ENCODE measurements at places on chromosomes 7 and 10. TPM values are rescaled to one million over a fixed set of nuclear protein-coding genes. Genes with fewer than 3 reads are reported as not detected.

MOGAT3 gene
- not detected for total RNA-seq

AZGP1 gene
- total RNA-seq, result 113 TPM

ATAD1 gene
- 96.7 TPM for total RNA-seq

TMEM176B gene
- total RNA-seq, result 33.4 TPM

PLXNA4 gene
- total RNA-seq, result 17.3 TPM

GJD4 gene
- total RNA-seq, result not detected

MYO1G gene
- 0.97 TPM for total RNA-seq

DOCK4 gene
- total RNA-seq, result 14.9 TPM

- DNase-seq, result no peak
Observed at GRCh38 chr10:117391436-117392205, 16.4 kb upstream of the PDZD8 start.

GRCh38 chr10:87976101-87976743, 112.8 kb downstream of the PTEN start:
- no peak for DNase-seq

DNA sequence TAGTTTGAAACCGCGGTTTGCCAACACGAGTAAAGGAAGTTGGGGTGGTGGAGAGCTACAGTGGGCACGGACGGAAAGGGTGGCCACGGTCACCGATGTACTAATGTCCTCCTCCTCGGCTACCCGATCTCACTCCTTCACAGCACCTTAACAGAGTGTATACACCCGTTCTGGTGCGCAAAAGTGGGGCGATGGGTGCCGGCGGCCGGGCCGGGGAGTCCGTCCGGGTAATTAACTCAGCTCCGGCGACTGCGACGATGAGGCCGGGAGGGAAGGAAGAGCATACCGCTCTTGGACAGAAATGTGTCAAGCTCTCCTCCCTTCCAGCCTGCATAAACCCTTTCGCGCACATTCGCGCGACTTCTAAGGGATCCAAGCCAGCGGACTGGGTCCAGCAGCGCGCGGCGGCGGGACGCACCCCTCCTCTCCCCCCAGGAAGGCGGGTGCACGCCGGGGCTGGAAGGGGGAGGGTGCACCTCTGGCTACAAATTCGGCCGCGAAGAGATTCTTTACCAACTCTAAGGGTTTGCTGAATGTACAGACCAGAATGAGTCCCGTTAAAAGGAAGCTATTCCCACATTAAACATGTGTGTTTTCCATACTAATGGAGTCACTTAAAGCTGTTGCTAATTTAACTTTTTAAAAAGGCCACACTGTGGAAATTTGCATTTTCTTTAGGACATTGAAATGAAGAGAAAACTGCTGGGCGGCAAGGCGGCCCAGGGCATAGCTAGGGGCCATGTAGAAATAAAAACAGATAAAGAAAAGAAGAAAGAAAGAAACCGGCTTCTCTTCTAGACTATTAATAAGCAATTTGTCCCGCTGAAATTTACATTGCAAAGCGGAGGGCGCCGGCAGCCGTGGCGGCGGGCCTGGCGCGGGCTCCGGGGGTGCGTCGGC, 6.6 kb upstream of the EBF3 start:
- no peak for DNase-seq

DNA sequence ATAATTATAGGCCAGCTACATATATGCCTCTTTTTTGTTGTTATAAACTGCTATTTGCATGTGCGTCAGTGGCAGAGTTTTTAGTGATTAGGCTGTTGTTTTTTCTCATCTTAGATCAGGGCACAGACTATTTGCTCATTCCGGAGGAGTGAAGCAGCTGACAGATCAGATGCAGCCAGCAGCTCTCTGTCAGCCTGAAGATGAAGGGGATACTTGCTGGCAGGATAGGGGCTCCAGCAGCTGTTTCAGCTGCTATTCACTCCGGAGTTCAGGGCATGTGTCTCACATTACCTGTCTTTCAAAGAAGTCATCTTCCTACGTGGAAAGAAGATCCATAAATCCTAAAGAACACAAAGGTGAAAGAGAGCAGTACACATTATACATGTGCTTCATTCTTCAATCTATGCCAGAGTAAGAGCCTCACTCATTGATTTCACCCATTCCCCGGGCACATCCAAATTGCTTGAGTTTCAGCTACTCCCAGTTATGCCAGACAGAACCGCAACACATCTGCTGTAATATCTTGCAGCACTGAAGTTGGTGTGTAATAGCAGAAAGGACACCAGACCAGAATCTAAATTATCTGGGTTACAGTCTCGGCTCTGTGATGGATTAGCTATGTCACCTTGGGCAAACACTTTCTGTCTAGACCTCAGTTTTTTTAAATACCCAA, 182.8 kb upstream of the CHRM2 start:
- DNase-seq, result no peak

DNA sequence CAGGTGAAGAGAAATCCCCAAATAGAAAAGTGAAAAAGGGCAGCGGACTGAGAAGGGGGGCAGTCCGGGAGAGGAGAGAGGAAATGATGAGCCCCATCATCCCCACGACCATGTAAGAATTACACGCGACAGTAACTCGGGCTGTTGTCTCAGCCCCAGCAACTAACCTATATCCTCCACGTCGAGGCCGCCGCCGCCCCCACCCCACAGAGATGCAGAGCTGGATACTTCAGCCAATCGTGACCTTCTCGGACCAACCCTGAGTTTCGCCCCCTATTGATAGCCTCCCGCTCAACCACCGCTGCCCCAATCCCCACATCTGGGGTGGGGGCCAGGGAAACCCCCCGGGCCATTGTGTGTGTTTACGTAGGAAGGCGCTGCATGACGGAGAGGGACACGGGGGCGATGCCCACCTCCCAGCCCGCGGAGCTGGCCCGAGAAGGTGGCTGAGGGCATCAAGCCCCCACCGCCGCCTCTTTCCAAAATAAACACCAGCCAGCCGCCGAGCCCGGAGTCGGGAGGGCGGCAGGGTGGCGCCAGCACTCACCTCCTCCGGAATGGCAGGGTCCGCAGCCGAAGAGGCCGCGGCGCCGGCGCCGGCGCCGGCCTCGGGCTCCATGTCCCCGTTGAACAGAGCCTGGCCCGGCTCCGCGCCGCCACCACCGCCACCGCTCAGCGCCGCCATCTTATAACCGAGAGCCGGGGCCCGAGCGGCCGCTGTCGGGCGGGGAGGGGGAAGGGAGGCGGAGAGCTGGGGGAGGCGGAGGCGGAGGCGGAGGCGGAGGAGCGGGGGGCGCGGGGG, 509 bp downstream of the BRAF start:
- DNase-seq, result peak; percentile 89

DNA sequence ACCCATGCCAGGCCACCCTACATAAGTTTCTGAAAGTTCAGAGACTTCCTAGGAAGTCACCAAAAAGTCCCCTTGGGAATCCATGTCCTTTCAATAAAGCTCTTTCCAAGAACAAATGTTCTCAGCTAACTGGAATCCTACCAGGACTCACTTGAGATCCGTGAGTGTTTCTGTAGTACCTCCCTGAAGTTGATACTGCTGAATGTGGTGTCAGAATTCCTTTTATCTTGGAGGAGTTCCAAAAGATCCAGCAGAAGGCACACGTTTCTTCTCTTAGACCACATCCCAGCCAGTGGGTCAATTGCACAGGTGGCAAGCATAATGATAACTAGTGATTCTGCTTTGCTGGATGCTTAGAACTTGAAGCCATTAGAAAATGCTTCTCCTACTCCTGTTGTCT, 689.7 kb upstream of the IGFBP3 start:
- no peak for DNase-seq

DNA sequence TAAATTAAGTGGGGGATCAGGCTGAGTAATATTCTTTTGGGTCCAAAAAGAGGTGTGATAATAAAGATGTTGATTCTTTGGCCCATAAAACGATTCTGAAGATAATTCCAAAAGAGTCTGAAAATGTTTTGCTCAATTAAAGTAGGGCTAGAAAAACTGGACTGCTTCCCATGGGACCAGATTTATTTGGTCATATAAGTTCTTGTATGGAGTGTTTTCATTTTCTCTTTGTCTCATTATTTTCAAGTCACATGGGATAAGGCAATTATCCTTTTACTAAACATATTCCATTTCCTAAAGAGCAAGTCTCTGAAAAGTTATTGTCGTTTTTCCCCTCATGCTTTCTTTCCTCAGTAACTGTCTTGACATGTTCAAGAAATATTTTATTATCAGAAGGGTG, 41.5 kb downstream of the CDK6 start:
- DNase-seq, result no peak

DNA sequence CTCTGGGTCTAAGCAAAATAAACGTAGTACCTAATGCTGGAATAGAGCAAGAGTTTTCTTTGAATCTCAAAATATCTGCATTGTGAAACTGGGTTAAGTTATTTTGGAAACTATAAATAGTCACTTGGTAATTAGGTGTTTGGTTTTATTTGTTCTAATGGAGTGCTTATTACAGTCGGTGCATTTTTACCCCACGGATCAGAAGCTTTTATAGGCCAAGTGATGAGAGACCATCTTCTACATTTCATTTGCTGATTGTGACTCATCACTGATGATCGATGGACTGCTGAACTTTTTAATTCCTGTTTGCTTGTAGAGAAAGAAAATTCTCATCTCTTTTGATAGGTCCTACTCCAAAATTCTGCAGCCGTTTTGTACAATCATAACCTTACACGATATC, 28.2 kb downstream of the MGMT start:
- DNase-seq, result no peak

DNA sequence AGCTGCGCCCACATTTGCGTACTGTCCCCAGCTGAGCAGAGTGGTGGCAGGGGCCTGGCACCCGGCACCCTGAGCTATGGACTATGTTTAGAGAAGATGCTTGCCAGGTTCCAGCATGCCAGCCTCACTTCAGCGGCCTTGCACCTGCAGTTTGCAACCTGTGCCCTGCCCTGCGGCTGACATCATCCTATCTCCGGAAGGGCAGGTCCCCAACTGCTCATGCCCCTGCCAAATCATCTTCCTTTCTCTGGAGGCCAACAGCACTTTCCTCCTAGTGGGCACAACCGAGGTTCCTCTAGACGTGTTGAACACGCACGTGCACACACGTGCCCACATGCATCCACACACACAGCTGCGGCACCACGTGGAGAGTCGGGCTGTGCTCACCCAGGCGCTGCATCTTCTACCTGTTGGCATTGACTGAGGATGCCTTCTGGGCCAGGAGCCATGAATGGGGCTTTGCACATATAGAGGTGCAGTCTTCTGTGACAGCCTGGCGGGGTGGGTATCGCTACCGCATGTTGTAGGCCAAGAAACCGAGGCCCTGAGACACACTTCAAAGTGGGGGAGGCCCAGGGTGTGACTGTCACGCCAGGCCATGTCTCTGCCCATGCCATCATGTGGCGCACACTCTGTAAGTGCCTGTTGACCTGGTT, 24.5 kb downstream of the CNPY1 start:
- DNase-seq, result no peak

GRCh38 chr7:47314728-47315607, 266.9 kb downstream of the TNS3 start:
- peak; percentile 62 for DNase-seq

GRCh38 chr7:106626376-106627164, 34.4 kb downstream of the CCDC71L start:
- no peak for DNase-seq

- DNase-seq, result no peak
Observed at GRCh38 chr7:151198945-151199848, 11.1 kb downstream of the H2BK1 start.

DNA sequence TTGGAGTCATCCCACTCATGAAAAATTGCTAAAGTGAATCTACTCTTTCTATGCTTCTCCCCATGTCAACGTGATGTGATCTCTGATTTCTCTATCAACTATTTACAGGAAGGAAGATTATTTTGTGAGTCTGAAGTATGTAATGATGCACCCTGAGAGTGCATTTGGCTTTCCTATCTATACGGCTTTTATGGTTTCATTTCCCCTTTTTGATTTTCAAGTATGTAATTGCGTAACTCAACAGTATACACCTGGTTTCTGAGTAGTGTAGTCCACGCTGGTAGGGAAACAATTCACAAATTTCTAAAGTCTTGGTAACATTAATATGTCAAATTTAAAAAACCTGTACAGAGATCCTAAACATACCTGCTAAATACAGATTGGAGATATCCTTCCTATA, 194.7 kb upstream of the SEMA3A start:
- no peak for DNase-seq
